ENCODE measurements at places on chromosomes 3 and 15. TPM values are rescaled to one million over a fixed set of nuclear protein-coding genes. Genes with fewer than 3 reads are reported as not detected.

- DNase-seq, result no peak
Observed at GRCh38 chr3:53709256-53709655, 137.0 kb downstream of the CHDH start.

- DNase-seq, result no peak
Observed at GRCh38 chr3:31167666-31168065, 273.2 kb upstream of the GADL1 start.

- no peak for DNase-seq
Observed at GRCh38 chr15:100672959-100673358, 70.6 kb downstream of the ASB7 start.

- no peak for DNase-seq
Observed at GRCh38 chr3:67075295-67075694, 77.2 kb downstream of the KBTBD8 start.

The RARB gene
- total RNA-seq, result 3.8 TPM

The ARPIN gene
- 21.4 TPM for total RNA-seq

Measured in thoracic aorta (tissue), 2 donors.